ENCODE measurements at places on chromosomes 2 and 18. TPM values are rescaled to one million over a fixed set of nuclear protein-coding genes. Genes with fewer than 3 reads are reported as not detected.

Gene SYT4
- not detected for total RNA-seq

Gene RAB6C
- 0.13 TPM for total RNA-seq

Gene HTR2B
- not detected for total RNA-seq

Gene UGT1A4
- not detected for total RNA-seq
